ENCODE measurements at places on chromosomes 5 and 9.

GRCh38 chr5:100516285-100516684 is 18.9 kb upstream of the FAM174A start:
- no peak for DNase-seq

DNA sequence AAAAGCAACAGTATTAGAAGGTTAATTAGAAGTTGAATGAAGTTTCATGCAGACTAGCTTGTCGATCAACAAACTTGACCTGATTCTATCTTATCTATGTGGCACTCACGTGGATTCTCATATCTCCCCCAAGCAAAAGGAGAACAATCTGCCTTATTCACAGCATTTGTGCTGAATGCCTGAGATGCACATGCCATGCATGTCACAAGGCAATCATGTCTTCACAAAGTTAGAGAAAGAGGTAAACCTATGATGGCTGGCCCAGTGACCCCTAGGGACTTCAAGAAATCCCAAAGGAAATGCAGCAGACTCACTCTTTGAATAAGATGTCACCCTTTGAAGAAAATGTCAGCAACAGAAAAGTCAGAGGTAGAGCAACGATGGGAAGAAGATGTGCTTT is 17.6 kb upstream of the SHOC1 start:
- DNase-seq = no peak

DNA sequence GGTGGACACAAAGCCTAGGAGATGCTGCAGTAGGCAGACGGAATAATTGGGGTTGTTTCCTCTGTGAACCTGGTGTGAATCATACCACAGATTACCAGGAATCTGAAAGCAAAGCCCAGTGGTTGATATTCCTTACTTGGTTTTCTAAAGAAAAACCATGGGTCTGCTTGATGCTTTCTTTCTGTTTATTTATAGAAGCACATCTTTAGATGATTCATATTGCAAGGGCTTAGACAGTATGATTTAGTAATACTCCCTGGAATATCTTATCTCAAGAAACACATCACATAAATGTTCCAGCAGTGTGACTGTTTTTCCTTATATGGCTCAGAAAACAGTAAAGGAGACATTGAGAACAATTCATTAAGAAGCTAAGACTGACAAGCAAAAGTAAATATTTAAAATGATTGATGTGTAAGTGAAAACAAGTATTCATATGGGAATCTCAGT is 623.3 kb downstream of the RAB3C start:
- DNase-seq = no peak

- no peak for DNase-seq
Observed at GRCh38 chr5:147057051-147057450, 177.8 kb upstream of the STK32A start.

- no peak for DNase-seq
Observed at GRCh38 chr5:3994628-3995027, 399.0 kb downstream of the IRX1 start.

DNA sequence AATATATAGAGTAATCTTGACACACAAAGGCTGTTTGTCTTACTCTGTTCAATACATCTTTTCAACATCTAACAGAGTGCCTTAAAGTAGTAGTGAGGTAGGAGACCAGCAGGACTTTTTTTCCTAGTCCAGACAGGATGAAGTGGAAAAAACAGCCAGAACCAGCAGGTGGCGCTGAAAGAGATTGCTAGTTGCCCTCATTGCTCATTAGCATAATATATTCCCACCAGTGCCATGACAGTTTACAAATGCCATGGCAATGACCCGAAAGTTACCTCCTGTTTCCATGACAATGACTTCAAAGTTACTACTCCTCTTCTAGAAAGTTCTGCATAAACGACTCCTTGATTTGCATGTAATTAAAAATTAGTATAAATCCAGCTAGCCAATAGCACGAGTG is 387.4 kb downstream of the ACTL7B start:
- peak; percentile 6 for DNase-seq

GRCh38 chr5:176162198-176162597 is 76.0 kb upstream of the SIMC1 start:
- no peak for DNase-seq

DNA sequence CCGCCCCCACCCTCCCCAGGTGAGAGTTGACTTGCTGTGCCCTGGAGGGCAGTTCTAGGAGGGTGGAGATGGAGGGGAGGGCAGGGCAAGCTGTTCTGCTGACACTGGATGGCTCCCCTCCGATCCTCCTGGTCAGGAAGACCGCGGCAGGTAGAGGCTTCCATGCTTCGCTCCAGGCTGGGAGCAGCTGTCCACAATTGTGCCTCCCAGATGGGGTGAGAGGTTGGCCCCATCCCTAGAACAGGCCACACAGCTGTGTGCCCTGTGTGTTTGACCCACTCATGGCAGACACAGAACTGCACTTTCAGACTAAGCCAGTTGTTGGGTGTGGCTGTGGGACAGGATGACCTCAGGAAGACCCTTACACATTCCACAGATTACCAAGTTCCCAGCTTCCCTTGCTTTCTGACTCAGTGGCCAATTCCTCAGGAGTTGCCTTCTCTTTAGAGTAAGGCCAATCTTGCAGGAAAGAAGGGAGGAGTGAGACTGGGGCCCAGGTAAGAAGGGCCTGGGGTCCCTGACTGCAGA is 72.1 kb upstream of the HSPA9 start:
- DNase-seq = no peak

- DNase-seq = no peak
Observed at GRCh38 chr5:141001844-141002604, 35.7 kb downstream of the PCDHAC2 start.

GRCh38 chr9:77975036-77975435 is 56.6 kb downstream of the GNAQ start:
- DNase-seq = no peak

DNA sequence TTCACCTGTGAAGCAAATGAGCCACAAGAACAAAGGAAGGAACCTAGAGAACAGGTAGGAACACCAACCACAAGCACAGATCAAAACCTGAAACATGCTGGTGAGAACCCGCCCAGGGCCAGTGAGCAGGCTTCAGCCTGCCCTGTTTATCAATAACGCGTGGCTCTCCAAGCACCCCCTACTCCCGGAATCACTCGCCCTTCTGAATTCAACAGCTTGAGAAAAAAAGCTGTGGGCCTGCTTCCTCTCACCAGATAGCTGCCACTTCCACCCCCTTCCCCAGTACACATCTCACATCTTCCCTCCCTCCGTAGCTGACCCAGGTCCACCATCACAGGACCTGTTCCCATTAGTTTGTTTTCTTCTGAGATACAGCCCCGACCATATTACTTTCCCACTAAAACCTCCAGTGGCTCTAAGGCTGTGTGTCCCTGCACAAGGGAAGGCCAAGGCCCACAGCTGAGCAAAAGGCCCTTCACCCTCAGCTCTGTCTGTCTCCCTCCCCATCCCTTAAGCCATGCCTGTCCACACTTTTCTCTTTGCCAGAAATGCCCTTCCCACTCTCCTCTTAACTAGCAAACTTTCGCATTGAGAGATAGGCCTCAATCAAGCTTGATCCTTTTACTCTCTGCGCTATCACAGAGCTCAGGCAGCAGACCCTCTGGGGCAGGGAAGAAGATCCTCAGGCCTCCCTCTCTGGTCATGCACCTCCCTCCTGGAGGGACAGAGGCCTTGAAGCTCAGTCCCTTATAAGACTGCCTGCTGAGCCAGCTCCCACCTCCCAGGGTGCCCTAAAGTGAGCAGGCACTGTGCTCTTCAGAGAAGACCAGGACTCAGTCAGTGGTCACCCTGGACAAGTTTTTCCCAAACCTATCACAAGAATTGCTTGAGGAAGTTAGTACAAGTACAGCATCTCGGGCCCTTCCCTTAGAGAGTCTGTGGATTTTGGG is 30.1 kb downstream of the B4GALT1 start:
- no peak for DNase-seq

- no peak for DNase-seq
Observed at GRCh38 chr5:168438349-168438748, 47.9 kb upstream of the RARS1 start.

DNA sequence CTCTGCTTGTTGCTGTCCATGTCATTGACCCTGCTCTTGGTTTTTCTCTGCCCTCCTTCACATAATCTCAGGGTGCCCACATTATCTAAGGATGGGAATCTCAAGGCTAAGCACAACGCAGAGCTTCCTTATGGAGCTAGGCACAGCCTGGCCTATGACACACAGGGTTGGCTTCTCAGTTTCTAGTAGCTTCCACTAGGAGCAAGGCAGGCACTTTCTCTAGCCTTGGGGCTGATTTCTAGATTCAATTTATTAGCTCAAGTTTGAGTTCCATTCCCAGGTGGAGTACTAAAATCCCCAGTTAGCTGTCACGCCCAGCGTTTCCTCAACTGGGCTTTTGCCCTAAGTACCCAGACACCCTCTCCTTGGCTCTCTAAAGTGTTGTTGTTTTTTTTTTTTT is 12.4 kb downstream of the IL4 start:
- no peak for DNase-seq

DNA sequence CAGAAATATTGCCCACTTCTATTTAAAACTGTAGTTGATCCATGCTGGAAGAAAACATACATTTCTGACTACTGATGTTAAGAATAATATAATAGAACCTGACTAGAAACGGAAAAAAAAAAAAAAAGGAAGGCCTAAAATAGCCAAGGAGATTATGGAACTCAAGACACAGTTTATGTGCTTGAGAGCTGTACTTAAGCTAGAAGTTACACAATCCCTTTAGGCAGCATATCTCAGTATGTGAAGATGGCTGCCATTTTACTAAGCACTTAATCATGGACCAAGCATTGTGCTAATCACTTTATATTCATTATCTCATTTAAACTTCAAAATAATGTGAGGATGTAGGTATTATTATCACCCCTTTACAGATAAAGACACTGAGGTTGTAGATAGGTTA is 73.0 kb upstream of the NR4A3 start:
- no peak for DNase-seq

- no peak for DNase-seq
Observed at GRCh38 chr9:38074441-38074961, 5.5 kb upstream of the SHB start.

DNA sequence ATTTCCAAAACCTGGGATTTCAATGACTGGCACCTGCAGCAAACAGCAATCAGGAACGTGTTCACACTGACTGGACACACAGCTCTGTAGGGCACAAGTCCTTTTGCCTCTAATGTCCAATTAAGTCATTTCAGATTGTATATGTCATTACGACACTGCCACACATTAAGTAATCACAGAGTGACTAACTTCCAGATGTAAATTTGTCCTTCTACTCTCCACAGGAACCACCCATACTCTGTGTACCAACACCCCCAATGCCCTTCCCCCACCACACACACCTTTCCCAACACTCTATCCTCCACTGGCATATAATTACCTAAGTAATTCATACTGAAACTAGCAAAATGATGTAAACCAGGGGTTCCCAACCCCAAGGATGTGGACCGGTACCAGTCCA is 30.5 kb downstream of the LARS1 start:
- DNase-seq = no peak

DNA sequence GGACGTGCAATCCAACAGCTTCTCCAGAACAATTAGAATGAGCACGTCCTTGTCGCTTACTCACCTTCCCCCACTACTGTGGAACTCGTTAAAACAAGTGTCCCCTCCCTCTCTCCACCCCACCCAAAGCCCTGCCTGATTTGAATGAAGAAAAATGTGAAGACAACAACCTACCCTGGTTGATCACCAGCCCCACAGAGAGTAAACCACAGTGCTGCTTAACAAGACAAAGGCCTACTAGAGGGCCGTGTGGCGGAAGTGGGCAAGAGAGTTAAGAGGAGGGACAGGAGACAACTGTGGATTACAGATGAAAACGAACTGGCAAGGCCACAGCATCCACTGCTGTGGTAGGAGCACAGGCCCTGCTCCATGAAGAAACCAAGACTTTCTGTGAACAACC is 51.1 kb downstream of the CDK5RAP2 start:
- no peak for DNase-seq

GRCh38 chr5:25029004-25029403 is 384.2 kb upstream of the CDH10 start:
- DNase-seq = no peak

DNA sequence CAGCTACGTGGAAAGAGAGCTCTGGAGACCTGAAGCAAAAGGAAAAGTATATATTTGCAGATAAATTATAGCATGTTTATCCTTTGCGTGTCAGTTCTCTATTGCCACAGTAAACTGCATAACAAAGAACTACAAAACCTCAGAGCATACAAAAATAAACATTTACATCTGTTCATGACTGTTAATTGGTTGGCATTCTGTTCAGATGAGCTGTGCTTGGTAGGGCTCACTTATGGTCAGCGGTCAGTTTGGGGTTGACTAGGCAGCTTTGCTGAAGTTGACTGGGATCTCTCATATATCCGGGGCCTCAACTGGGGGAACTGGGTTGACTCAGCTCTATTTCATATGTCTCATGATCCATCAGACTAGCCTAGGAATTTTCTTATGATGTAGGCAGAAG is 257.7 kb downstream of the TLE1 start:
- DNase-seq = no peak
